ENCODE measurements at places on chromosomes 16 and 17. TPM values are rescaled to one million over a fixed set of nuclear protein-coding genes. Genes with fewer than 3 reads are reported as not detected.

LRRC37A gene
- polyA plus RNA-seq = 1.6 TPM

GGA2 gene
- polyA plus RNA-seq = 23.4 TPM

ACSM2A gene
- polyA plus RNA-seq = not detected

ATP6V0A1 gene
- 31.7 TPM for polyA plus RNA-seq

- DNase-seq = no peak
These were observed 10.3 kb downstream of the CD300LB start for GRCh38 chr17:74520790-74521480.

DNA sequence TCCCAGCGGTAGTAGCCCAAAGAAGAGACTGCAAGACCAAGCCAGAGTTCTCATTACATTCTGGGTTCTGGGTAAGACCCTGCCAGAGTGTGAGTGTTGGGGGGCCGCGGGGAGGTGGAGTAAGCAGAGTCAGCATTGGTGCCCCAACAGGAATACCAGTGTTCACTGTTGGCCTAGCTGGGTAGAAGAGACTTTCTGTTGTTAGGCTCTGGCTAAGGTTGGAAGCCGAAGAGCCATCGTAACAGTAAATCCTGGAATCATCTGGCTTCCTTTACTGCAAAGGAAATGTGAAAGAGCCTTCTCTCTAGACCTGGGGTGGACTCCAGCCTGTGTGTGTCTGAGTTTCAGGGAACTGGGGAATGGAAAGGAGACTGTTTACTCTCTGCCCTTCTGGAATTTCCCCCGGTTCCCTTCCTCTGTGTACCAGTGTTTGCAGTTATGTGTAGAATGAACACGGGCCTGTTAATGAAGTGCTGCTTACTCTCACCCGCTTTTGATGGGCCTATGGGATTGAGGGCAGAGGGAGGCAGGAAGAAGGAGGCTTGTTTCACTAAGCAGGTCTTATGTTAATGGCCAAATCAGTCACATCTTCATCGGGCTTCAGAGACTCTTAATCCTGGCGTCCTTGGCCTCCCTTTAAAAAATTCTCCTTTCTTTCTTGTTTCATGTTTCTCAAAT lies 68.5 kb downstream of the WWP2 start:
- no peak for DNase-seq

DNA sequence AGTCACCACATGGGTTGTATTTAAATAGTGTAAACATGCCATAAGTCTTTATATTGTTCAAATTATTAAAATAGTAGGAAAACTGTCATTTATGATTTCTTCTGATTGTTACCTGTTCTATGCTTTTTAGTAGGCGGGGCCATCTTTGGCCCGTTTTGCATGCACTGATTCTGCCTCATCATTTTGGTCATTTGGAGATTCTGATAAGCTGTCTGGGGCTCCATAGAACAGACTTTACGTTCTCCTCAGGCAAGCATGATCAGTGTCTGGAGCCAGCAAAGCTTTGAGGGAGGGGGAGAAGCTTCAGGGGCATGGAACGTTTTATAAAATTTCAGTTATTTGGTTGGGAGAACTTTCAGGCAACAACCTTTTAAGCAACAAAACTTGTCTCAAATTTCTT lies 8.8 kb downstream of the NDEL1 start:
- DNase-seq = no peak

DNA sequence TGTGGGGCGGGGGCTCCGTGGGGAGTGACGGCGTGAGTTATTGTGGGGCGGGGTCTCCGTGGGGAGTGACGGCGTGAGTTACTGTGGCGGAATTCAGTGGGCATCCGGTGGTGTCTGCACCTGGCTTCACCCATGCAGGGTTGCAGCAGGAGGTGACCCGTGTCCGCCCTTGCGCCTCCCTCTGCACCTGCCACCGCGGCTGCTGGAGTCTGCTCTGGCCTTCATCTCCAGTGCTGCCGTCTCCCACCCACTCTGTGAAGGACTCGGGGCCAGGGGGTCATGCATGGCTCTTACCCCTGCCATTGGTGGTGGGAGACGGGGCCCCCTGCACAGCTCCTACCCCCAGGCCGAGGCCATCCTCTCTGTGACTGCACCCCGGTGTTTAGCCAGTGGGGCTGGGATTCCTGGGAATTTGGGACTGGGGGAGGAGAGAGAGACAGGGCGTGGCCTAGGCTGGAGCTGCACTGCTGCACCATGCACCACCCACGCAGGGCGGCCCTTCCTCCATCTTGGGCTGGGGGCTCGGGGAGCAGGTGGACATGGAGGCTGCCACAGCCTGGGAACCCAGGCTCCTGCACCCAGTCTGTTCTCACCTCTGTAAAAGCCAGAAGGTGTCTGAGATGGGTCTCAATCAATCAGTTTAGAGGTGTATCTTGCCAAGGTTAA lies 1.3 kb upstream of the PABPN1L start:
- no peak for DNase-seq

DNA sequence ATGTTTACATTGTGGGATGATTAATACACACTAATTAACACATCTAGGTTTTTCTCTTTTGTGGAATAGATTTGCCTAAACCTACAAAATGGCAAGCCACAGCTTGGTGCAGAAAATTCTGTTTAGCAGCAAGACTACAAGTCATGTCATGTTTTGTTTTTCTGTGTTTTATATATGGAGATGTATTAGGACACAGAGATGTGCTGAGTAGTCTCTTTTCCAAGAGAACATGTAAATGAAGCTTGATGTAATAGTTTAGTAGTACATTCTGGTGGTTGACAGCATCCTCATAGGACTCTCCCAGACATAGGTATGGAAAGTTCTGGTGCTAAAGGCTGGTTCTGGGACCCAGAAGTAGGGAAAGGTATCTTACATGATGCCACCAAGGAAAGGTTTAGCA lies 1345.4 kb downstream of the CDH11 start:
- no peak for DNase-seq

DNA sequence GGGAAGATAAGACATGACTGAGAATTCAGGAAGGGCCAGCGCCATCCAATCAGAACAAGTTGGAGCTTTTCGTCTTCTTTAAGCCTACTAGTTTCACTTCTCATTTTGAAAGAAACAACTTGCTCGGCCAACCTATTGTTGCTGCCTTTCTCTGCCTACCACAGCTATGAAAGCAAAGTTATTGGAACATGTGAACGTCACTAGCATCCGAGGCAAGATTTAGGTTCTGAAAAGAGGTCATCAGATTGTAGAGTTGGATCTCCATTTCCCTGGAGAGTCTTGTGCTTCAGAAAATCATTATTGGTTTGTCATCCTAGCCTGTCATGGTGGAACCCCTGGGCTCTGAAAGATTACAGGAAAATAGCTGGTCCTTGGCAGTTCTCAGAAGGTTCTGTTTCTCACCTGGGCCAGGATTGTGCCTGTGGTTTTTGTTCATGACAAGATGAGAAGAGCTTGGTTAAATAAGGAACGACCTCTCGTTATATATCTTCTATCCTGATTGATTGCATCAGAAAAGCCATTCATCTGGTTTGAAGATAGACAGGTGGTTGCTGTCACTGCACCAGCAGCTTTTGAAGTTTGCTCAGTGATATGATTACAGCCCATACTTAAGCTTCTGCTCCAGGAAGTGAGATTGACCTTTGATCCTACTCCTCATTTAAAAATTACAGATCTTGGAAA lies 25.3 kb downstream of the CDH13 start:
- no peak for DNase-seq

DNA sequence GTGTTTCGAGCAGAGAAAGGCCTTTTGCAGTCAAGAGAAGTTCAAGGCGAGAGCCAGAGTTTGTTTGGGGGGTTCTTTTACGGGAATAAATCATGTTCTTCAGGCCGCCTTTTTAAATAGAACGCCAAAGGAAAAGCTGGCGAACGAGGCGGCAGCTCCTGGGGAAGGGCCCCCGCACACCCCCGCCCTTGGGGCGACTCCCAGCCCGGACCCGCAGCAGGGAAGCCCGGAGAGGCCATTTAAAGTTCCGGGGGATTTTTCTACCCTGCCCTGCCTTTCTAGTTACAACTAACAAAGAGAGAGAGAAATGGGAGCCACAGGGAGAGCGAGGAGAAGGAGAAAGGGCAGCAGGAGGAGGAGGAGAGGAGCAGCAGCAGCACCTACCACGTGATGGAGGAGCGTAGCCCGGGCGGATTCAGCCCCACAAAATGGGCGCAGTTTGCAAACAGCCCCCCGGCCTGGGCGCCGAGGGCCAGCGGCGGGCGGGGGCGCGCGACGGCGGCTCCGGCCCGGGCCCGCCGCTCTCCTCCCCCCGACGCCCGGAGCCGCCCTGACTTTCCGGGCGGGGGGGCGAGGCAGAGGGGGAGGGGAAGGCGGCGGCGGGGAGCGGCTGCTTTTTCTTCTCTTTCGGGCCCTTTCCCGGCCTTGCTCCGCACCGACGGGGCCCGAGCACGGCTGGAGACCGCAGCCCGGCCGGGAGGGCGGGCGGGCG lies 634 bp downstream of the KANSL1 start:
- peak; percentile 89 for DNase-seq

GRCh38 chr17:80951121-80952090 lies 40.2 kb upstream of the CHMP6 start:
- DNase-seq = no peak
